Activated CD4-positive, CD25-positive, alpha-beta regulatory T cell treated with anti-CD3 and anti-CD28 coated beads, Interleukin-2, amount 50 U/mL, for 72 hours (primary cell): ENCODE measurements at places on chromosomes 12 and 14.

DNA sequence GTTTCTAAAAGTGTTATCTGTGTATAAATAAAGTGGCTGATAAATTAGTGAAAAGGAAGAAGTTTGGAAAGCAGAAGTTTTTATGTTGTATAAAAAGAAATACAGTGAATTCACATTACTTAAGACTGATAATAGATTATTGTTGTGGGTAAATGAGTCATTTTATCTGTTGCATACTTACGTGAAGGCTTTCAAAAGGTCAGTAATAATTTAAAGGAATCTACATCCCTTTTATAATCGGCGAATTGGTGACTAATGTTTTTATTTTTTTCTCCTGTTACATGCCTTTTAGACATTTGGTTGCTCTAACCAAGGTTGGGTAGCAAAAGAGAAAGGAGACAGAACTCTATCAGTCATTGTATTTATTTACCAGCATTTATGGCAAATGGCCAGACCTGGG lies 155.9 kb downstream of the SLC41A2 start:
- DNase-seq: no peak

GRCh38 chr12:2640281-2640680 lies 154.5 kb upstream of the FKBP4 start:
- no peak for DNase-seq

- no peak for DNase-seq
Observed at GRCh38 chr14:58151133-58152013, 640 bp downstream of the ARMH4 start.

DNA sequence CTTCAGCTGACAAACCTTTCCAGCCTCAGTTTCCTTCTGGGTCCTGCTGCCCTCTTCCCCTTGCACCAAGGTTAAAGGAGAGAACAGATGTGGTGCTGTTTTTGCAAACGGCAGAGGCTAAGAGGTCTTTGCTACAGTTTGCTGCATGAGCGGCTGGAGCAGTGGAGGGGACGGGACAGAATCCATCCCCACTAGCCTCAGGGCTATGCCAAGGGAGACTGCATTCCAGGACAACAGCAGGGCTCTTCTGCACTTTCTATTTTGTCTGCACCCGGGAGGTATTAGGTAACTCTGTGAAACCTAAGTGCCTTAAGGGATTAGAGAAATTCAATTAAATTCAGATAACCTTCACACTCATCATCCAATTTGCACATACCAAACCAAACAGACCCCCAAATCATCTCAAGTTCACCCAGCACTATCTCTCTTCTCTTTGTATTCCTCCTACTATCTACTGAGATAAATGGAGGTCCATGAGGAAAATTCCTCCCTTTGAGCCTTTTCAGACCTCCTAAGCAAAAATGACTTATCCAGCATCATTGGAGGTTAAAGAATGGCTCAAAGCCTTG lies 103.8 kb upstream of the VRK1 start:
- DNase-seq: no peak

GRCh38 chr12:68743356-68743755 lies 2.6 kb upstream of the SLC35E3 start:
- DNase-seq: no peak

DNA sequence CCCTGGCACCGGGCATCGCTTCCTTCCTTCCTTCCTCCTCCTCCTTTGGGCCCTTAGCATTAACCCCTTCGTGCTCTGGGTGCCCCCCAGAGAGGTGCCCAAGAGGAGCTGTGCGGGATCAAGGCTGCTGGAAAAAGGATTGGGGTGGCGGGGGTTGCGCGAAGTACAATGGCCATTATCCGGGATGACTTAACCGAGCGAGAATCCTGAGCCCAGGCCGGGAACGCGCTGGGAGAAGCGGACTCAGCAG lies 2.8 kb downstream of the DHH start:
- DNase-seq: no peak

DNA sequence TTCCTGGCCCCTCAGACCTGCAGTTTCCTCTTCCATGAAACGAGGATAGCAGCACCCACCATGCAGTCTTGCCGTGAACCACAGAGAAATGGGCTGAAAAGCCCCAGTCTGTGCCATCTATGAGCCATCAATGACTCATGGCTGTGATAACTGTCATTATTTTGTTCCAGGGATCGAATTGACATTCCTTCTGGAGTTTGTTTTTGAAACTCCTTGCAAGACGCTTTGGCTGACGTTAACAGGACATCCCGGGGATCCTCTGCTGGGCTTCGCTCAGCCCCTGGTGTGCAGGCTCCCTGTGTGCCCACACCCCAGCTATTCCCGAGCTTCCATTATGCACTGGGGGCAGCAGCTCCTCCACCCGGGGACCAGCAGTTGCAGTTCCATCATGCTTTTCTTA lies 33.8 kb downstream of the MMAB start:
- DNase-seq: no peak

- no peak for DNase-seq
Observed at GRCh38 chr14:100834794-100835547, 9.1 kb downstream of the MEG3 start.

- DNase-seq: no peak
Observed at GRCh38 chr14:56491299-56492285, 88.0 kb upstream of the TMEM260 start.

GRCh38 chr12:4111010-4111409 lies 162.6 kb upstream of the CCND2 start:
- DNase-seq: no peak
